ENCODE measurements at places on chromosomes 5 and 9.
A peak's percentile ranks its signal among the peaks of the same experiment; 100 is the strongest.

DNA sequence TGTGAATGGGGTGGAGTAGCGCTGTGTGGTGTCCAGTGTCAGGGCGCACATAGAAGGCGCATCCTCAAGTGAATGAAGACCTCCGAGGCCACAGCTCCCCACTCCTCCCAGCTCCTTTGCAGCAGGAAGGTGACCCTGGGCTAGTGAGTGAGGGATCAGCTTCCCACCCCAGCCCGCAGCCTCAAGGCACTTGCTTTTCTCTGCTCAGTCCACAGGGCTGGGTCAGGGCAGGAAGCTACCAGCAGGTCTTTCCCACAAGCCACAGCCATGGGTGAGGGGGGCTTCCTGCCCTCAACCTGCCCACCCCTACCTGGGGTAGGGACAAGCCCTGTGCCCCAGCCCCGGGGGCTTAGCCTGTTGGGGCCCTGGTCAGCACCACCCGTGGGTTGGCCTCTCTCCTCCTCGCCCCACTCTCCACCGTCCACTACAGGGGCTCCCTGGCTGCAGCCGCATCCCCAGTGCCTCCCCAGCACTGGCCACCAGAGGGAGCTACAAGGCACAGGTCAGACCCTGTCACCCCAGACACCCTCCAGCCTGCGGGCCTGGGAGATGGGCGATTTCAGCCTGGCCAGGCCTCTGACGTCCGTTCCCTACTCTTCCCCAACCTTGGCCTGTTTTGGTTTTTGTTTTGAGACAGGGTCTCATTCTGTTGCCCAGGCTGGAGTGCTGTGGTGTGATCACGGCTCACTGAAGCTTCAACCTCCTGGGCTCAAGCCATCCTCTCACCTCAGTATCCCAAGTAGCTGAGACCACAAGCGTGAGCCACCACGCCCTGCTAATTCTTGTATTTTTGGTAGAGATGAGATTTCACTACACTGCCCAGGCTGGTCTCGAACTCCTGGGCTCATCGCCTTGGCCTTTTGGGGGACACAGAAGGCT lies 1.3 kb upstream of the ABCA2 start:
- no peak for DNase-seq

DNA sequence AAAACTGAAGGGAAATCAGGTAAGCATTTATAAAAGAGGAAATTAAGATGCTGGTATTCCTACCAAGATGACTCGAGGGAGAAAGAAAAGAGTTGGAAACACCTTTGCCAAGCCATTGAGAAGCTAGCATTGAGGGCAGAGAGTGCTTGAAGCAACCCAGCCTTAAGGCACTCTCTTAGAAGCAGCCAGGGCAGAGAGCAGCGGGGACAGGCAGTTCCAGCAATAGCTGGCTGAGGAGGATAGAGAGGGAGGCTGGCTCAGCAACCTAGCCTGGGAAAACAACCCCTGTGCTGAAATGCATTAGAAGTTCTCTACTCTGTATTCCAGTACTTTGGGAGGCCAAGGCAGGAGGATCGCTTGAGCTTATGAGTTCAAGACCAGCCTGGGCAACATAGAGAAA lies 40.3 kb upstream of the HSPA9 start:
- DNase-seq = no peak

DNA sequence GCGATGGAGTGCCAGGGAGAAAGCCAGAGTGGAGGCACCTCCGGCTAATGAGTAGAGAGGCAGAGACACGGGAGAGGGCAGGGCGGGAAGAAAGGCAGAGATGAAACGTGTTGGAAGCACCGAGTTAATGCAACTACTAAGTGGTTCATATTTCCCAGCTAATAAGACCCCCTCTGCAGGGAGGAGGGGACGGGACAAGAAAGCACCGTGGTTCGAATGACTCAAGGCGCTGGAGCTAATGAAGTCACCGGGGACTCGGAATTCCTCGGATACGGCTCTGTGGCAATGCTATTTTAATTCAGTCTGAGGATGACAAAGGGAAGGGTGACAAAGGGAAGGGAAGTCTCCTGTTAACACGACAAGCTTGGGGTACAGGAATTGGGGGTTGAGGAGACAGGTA lies 54.5 kb upstream of the RAPGEF1 start:
- no peak for DNase-seq

DNA sequence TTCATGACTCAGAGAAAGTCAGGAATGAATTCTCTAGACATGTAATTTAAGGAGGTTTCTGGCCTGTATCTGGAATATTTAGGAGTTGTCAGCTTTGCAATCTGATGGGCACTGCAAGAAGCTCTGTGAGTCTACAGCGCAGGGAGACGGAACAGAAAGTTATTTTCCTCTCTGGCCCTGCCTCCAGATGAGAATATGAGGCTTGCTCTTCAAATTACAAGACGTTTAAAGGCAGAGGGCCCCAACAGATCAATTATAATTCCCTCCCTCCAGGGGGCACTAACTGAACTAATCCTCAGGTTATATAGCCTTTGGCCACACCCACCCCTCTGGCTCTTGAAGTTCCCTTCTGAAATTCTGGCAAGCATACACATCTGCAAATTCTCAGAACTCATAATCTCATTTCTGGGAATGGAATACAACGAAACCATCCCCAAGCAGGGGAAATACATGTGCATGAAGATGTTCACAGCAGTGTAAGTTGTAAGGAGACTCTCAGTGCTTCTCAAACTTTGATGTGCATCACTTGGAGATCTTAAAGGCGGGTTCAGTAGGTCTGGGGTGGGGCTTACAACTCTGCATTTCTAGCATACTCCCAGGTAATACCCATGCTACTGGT lies 307.6 kb downstream of the CWC27 start:
- no peak for DNase-seq

GRCh38 chr5:1332461-1333001 lies 12.4 kb downstream of the CLPTM1L start:
- DNase-seq = no peak

DNA sequence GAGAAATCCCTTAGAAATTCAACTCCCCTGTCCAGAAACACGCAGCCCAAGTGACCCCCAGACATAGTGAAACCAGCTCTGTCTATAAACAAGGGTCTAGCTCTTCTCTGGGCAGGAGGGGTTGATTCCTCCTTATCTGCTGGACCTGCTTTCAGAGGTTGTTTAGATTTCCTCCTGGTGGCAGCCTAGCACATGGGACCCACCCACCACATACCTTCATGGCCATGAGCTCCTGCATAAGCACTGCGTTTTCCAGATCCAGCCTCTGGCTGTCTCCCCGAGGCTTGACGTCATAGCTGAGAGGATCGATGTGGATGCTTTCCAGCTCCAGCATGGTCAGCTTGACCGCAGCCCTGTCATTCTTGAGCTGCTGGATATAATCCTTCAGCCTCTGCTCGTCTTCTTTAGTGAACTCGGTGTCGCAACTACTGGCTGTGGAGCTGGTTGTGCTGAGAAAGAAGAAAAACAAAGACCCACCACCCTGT lies 77.0 kb downstream of the DCP2 start:
- no peak for DNase-seq

GRCh38 chr5:180717989-180718388 lies 21.9 kb downstream of the OR2Y1 start:
- no peak for DNase-seq

DNA sequence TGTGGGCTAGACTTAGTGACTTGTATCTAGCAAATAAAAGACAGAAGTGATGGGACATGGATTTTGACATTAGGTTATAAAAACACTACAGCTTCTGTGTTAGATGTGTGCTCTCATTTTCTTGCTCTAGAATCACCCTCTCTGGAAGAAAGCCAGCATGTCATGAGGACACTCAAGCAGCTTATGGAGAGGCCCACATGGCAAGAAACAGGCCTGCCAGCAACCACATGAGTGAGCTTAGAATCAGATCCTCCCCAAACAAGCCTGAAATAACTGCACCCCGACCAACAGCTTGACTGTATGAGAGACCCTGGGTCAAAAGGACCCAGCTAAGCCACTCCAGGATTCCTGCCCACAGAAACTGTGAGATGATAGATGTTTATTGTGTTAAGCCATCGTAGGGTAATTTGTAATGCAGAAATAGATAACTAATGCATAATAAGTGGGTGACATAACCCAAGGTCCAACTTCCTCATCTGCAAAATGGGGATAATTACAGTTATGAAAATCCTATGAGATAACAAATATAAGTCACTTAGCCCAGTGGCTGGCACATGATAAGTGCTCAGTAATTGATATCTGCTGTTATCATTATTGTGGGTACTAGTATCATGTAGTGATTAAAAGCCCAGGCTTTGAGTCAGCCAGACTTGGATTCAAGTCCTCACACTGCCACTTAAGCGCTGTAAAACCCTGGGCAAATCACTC lies 86.5 kb downstream of the KLHL3 start:
- no peak for DNase-seq

GRCh38 chr5:127353327-127353726 lies 62.7 kb downstream of the MEGF10 start:
- no peak for DNase-seq

- no peak for DNase-seq
These were observed 237.6 kb downstream of the TENT4A start for GRCh38 chr5:6950860-6951259.

- DNase-seq = no peak
These were observed 174.5 kb upstream of the ADAMTSL1 start for GRCh38 chr9:18299449-18299848.

DNA sequence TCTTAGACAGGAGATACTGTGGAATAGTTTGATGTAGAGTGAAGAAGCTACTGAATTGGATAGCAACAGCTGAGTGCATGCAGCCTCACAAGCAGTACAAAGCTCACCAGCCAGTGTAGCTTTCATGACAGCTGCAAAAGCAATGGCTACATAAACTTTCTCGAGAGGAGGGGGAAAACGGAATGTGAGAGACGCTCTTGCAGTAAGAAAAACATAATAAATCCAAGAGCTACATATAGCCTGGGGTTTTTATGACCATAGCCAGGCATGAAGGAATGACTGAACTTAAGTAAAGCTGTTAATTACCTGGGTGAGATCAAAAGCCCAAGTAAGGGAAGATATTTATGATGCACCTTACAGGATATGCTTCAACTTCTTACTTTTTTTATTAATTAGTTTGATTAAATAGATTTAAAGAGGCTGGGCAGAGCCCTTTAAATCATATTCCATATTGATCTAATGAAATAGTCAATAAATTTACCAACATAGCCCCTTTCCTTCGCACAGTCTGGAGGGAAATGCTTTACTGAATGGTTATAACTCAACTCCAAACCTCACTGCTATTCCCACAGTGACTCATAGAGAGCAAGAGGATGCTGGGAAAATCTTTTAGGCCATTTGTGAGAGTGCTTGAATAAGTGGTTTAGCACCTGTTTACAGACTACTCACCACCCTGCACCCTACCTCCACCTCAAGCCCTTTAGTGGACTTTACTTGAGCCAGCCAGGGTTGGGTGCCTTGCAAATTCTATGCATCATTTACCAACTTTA lies 407.2 kb upstream of the CLINT1 start:
- DNase-seq = no peak

DNA sequence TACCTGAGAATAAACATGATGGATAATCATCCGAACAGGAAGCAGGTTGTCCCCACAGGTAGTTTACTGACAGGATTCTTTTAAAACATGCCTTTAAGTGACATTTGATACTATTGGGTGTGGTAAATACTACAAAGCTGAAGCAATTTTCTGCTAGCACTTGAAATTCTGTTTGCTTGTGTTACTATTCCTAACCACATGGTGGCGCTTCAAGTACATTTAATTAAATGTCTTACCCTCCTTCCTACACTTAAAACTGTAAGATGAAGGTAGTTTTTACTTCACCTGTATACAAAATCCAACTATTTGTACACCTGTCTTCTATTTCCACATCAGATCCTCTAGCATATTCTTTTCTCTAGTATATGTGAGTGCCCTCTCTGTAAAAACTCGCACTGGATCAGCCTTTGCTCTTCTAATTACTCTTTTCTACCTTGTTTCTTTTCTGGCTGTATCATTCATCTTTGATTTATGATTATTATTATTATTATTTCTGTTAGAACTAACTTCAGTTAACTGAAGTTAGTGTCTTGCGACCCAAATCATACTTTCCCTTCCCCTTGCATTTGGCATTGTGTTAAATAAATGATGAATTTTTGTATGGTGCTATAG lies 18.4 kb downstream of the SLC25A46 start:
- peak; percentile 9 for DNase-seq

DNA sequence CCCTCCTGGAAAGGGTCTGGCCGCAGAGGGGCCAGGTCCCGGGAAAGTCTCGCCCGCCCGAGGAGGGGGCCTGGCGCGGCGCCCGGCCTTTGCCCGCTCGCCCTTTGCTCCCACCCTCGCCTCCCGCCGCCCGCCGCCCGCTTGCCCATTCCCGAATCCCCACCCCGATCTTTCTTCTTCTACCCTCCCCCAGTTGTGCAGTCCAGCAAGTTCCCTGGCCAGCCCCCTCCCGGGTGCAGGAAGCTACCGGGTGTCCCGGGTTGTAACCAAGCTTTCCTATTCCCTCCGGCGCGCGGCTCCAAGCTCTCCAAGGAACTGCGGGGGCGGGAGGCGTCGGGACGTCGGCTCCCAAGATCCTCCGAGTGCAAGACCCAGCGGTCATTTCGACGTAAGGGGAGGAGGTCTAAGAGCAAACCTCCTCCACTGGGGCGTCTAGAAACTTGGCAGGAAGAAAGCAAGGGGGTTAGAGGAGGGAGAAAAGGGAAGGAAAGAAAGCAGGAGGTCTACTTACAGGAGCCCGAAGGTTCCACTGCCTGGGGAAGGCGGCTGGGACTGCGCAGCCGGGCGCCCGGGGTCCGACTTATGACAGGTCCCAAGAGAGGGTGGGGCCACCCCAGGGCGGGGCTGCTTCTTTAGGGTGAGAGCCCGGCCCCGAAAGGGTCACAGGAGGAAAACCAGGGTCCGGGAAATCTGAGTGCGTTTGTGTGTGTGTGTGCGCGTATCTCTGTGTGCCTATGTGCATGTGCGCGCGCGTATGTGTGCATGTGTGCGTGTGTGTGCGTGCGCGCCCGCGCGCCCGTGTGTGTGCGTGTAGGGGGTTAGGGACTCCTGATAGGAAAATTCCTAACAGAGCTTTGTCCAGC lies at the start of gene PTGR1:
PTGR1 (minus strand) TSS at position 556 of the 863 bp plus-strand sequence. CDS start 2,225 bp downstream, outside the sequence.
- DNase-seq = no peak

- DNase-seq = no peak
These were observed 1356.4 kb downstream of the EFNA5 start for GRCh38 chr5:106314221-106314824.

- no peak for DNase-seq
These were observed 46.0 kb downstream of the CDO1 start for GRCh38 chr5:115770466-115770865.

- no peak for DNase-seq
These were observed 23.9 kb downstream of the B4GALT1 start for GRCh38 chr9:33143241-33143661.

GRCh38 chr9:87853302-87853701 lies 29.4 kb upstream of the SPATA31E1 start:
- no peak for DNase-seq

- no peak for DNase-seq
These were observed 76.1 kb downstream of the HMHB1 start for GRCh38 chr5:143887903-143888665.

All from NCI-H1105 (cell line).